ENCODE measurements at places on chromosomes 12 and 14.

- DNase-seq, result no peak
Measured at GRCh38 chr14:90455100-90455571, 58.3 kb downstream of the CALM1 start.

- no peak for DNase-seq
Measured at GRCh38 chr14:76603713-76604112, 157.6 kb upstream of the VASH1 start.

DNA sequence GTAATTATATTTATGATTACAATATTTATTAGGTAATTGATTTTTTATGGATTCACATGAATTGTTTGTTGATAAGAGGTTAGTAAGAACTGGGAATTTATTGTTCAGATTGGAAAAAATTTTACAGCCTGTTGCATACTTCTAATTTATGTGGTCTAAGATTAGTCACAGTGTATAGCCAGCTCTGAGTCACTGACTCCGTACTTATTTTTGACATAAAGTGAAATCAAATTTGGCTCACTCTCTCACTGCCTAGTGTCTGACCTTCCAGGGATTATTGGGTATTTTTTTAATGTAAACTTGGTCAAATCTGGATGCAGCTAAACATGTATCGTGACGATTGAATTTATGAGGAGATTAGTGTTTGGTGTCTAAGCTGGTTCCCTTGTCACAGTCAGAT, 109.3 kb downstream of the PTPRQ start:
- DNase-seq, result peak; percentile 86

DNA sequence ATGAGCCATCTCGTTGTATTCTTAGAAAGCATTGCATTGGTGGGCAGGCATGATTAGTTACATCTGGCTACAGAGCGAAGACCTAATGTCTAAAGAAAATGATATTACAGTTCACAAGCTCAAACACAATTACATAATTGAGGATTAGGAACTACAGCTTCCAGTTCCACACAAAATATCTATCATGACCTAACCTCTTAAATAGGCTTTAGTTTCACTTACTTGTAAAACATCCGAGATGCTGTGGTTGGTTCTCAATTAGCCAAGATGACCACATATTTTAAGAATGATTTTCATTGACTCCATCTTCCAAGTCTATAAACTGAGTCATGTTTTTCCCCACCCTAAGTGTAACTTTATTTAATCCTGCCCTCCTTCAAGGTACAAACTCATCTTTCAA, 69.5 kb downstream of the LRIG3 start:
- DNase-seq, result peak; percentile 4

GRCh38 chr14:33406766-33407165, 468.1 kb downstream of the NPAS3 start:
- no peak for DNase-seq

DNA sequence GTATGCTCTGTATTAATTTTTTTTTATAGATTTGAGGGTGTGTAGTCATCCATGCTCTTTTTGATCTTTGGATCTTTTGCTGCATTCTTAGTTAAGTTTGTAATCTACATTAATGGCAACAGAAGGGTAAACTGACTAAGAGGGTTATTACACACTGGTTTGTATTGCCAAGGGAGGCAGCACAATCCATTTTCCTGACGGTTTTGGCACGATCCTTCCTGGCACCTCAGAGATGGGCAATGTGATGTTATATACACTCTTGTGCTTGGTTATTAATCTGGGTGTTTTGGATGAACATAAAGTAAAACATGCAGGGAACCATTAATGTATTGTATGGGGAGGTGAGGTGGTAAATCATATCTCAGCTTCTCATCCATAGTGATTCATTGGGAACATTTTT, 98.8 kb upstream of the SLC38A2 start:
- no peak for DNase-seq

DNA sequence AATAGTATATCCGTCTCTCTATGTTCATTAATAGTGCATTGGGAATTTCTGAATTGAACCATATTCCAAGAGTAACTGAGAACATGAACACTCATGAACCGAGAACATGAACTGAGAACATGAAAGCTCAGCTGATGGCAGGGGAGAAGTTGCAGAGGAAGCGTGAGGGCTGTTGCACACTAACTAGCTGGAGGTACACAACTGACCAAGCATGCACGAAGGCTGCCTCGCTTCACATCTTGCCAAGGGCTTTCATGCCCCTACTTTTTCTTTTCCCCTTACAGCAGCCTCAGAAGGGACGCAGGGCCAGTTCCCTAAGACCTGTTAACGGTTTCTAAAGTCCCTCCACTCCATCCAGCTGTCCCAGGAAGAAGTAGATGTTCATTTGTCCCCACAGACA, 4.3 kb downstream of the RNASE1 start:
- DNase-seq, result no peak

GRCh38 chr14:22982477-22983245, at the start of gene AJUBA:
TSS of gene AJUBA (minus strand) at chr14:22982551. CDS start at chr14:22982266, 285 bp downstream.
- peak; percentile 95 for DNase-seq

DNA sequence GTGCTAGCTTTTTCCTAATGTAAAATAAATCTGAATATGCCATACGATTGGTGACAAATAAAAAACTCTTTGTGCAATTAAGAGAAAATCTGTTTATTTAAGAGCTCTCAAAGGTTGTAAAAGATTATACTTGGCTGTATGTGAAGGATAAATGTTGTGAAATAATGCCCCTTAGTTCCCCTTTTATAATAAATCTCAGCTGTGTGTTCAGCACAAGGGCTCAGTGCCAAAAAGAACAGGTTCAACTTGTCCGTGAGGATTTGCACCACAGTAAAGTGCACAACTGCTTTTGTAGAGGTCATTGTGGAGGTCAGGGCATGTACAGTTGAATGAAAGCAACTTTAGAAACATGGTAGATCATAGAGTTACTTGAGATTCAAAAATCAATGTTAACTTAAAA, 118.6 kb downstream of the TRMT5 start:
- no peak for DNase-seq

DNA sequence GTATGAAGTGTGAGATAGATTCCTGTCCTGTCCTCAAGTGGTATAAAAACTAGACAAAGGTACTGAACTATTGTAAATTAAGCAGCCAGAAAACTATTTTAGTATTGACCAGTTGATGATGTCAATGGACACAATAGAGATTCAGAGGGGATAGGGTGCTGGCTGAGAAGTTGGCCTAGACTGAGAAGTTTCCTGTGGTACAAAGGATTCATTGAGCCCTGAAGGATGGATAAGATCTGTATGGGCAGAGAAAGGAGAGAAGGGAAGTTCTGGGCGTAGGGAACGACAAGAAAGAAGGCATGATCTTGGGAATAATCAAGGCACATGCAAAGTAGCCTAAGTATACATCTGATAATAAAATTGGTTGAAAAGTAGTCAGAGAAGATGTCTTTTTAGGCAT, 44.6 kb downstream of the DAD1 start:
- no peak for DNase-seq

- DNase-seq, result no peak
Measured at GRCh38 chr12:125151284-125151683, 86.0 kb downstream of the AACS start.

GRCh38 chr12:54988402-54989054, 4.0 kb upstream of the TESPA1 start:
- DNase-seq, result peak; percentile 6

DNA sequence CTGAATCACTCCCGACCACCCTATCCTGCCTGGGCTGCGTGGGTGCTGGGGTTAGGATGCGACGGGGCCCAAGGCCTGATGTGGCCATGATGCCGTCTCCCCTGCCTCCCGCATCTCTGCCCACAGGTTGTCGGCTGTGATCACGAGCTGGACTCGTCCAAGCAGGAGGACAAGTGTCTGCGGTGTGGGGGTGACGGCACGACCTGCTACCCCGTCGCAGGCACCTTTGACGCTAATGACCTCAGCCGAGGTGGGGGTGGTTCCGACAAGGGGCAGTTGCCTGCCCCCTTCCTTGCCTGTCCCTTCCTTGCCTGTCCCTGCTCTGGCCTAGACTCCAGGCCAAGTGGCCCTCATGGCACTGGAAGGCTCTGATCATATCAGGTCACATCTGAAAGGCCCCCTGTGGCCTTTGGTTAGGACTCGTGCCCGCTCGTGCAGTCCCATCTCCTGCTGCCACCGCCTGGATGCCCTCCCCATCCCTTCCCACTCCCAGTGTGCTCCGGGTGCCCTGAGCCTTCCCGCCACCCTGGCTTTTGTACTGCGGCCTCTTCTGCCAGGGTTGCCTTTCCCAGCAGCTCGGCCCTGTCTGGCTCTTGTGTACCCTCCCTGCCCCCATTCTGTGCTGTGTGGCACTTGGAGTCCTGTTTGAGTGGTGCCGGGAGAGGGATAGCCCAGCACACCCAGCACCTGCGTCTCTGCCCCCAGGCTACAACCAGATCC, 13.6 kb downstream of the PAPLN start:
- DNase-seq, result no peak

GRCh38 chr12:7634561-7634960, 31.1 kb downstream of the APOBEC1 start:
- no peak for DNase-seq

DNA sequence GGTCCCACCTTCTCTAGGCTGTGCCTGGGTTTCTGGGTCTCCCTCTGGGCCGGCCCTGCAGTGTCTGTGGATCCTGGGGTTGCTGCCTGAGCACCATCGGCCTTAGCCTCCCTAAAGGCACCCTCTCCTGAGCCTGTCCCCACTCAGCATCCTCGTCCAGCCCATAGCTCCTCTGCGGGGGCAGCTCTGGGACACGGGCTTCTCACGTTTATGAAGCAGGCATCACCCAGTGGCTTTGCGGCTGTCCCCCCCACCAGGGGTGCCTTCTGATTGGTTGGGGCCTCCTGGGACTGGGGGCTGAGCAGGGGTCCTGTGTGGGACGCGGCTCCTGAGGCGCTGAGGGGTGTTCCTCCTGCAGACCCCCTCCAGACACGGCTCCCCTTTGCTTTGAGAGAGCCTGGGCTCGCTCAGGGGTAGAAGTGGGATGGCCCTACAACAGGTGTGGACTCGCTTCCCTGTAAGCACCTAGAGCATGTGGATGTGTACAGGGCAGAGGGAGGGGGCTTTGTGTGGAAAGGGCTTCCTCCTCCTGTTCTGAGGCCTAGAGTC, 10.7 kb downstream of the ULK1 start:
- DNase-seq, result no peak

- no peak for DNase-seq
Measured at GRCh38 chr12:20561871-20562270, 133.3 kb upstream of the SLCO1C1 start.

DNA sequence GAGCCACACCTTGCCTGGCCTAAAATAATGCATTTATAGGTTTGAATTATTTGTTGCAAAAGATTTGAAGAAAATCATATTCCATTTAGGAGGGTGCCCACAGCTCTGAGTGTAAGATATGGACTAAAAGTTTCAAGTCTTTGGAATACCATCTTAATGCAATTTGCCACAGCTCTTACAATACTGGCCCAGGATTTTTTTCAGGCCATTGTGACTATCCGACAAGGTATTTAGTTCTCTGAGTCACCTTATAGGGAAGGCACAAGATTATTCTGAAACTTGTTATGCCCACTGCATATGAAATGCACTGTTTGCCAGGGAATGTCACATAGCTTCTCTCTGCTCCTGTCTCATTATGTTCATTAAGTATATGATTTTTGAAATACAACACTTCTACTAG, 29.6 kb upstream of the SLC6A13 start:
- DNase-seq, result peak; percentile 20

DNA sequence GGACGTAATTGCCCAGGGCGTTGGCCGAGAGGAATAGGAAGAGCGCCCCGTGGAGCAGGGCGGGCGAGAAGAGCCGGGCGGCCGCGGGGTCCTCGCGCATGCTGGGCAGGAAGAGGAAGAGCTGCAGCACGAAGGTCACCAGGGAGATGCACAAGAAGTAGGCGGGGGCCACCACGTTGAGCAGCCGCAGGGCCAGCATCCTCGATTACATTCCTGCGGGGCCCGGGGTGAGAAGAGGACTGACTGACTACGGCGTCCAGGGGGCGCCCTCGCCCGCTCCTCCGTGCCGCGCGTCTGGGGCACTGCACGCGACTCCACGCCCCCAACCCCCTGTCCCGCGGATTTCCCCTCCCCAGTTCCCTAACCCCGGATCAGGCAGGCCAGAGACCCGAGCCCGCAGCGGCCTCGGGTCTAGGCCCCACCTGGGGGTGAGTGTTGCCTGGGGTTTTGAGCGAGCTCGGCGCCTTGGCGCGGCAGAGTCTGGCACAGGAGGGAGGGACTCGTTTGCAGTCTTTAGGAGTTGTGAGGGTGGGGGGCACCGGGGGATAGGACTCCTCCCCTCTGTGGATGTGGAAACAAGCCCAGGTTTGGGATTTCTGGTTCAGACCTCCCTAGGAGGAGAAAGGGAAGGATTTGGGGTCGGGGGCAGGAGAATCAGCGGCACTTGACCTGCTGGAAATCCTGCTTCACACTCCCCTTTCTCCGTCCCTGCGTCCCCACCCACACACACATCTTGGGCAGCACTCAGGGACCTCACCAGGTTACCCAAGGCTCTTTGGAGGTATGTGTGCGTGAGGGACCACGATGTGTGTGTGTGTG, 1.8 kb downstream of the ZDHHC22 start:
- DNase-seq, result no peak

- no peak for DNase-seq
Measured at GRCh38 chr14:100568164-100568997, 18.8 kb downstream of the BEGAIN start.

DNA sequence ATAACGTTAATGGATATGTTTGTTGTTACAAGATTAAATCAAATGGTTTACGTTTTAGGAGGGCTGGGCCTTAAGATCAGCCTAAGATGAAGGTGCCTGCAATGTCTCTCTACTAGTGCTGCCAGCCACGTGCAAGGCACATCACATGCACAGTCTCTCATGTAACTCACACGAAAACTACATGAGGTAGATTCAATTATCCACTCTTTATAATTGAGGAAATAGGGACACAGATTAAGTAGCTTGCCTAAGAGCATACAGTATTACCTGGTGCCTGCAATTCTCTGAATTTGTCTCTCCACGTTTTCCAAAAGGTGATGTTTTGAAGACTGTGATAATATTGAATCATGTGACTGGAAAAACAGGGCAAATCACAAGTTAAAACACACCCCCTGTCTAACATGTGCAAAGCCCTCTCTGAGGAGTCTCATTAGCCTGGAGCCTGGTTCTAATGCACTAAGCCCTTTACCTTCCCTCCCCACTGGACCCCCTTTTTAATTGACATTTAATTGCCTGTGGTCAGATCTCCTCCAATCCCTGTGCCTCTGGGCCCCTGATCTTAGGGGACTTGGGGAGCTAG, 14.6 kb upstream of the ATP2A2 start:
- DNase-seq, result no peak

- no peak for DNase-seq
Measured at GRCh38 chr12:67522222-67522621, 126.3 kb upstream of the DYRK2 start.

DNA sequence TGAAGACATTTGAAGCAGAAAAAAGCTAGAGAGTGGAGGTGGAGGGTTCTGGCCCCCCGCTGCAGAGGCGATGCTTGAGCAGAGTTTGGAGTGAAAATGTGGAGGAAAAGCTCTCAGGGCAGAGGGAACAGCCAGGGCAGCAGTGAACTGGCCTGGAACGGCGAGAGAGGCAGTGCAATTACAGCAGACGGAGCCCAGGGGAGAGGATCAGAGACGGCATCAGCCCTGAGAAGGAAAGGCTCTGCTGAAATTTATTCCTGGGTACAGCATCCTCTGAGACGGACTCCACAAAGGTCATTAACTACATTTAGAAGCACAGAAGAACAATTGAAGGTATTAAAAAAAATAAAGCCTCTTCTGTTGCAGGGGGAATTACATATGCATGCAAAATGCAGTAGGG, 14.2 kb downstream of the STON2 start:
- no peak for DNase-seq
